ENCODE measurements at places on chromosomes 3 and 15.

GRCh38 chr3:127851899-127852298 lies 29.6 kb upstream of the MGLL start:
- DNase-seq, result no peak

DNA sequence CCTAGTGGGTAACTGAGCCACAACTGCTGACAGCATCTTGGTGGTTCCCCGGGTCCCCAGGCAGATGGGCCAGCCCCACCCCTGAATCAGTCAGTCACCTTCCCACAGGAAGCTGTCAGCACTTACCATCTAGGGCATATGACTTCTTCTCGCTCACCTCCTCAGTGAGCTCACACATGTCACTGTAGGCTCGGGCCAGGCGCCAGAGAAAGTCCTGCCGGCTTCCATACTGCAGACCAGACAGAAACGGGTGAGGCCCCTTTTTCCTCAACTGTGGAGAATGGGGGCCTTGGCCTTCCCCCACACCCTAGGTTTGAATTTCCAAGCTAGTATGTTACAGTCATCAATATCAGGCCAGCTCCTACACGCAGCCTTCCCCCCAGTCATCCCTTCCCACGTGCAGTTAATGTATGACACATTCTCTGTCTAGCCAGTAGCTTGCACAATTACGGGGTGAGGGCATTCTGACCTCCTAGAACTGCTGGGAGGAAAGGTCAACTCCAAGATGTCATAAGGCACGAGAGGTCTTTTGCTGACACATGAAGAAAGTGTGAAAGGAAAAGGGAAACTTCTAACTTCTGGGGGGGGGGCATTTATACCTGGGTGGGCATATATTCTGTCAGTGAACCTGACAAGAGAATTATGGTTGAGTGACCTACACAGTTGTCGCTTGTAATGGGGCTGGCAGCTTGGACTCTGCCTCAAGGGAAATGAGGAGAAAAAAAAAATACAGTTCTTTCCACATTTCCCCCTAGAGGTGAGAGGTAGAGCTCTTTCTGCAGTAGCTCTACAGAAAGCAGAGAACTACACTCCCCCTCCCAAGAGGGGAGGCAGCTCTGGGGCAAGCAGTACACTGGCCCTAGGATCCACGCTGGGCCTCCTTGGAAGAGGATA lies 10.9 kb downstream of the RMDN3 start:
- DNase-seq, result peak; percentile 75

- peak; percentile 86 for DNase-seq
Measured at GRCh38 chr15:78108300-78109084, 16.1 kb downstream of the SH2D7 start.

- no peak for DNase-seq
Measured at GRCh38 chr15:80645494-80646065, 49.5 kb upstream of the ABHD17C start.

DNA sequence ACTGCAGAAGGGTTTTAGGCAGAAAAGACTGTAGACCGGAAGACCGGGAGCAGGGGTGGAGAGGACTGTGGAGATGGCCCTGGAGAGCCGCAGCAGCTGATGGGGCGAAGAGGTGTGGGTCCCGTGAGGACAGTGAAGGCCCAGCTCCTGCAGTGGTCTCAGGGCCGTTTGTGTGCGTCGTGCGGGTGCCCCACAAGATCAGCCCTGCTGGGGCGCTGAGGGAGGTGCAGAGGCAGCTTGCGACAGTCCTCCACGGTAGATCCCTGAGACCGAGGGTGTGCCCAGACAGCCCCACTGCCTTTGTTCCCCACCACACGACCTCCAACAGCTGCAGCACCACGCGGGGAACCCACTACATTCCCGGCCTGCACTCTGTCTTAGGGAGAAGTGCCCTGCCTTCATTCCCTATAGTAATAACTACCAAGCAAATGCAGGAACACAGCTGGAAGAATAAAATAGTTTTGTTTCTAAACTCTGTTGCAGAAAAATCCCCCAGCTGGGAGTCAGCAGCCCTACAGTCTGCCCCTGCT lies 19.0 kb upstream of the CRABP1 start:
- DNase-seq, result no peak

DNA sequence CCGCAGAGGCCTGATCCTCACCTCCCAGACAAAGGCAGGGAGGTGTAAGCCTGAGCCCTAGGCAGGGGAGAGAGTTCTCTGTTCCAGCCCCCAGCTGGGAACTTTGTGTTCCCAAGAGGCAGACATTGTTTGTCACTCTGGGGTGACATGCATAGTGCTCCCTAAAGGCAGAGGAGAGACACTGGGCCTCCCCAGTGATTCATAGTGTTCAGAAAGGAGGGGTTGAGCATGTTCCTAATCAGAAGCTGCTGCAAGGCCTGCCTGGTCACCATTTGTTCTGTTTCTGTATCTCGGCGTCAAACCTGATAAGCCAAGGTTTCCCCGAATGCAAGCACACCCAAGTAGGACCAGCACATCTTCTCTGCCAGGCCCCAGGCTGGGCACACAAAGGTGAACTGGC lies 24.0 kb upstream of the SLC6A6 start:
- no peak for DNase-seq

GRCh38 chr3:46926871-46927717 lies 49.5 kb downstream of the CCDC12 start:
- DNase-seq, result no peak

- no peak for DNase-seq
Measured at GRCh38 chr3:146134348-146135117, 26.5 kb downstream of the PLOD2 start.

DNA sequence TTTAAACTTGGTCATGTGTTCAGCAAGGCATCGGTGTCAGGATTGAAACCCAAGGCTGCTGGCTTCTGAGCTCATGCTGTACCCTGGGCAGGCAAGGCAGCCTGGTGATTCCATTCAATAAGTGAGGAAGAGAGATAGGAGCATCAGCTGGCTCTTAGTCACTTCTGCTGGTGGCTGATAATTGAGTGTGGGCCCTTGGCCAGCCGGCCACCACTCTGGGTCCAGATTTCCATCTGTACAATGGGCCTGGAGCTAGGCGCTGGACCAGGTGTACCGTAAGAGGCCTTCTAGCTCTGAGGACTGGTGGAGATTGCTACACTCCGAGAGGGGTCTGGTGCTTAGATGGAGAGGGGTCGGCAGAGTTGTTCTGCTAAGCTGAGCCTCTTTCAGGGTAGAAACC lies 4.3 kb downstream of the CD276 start:
- no peak for DNase-seq

DNA sequence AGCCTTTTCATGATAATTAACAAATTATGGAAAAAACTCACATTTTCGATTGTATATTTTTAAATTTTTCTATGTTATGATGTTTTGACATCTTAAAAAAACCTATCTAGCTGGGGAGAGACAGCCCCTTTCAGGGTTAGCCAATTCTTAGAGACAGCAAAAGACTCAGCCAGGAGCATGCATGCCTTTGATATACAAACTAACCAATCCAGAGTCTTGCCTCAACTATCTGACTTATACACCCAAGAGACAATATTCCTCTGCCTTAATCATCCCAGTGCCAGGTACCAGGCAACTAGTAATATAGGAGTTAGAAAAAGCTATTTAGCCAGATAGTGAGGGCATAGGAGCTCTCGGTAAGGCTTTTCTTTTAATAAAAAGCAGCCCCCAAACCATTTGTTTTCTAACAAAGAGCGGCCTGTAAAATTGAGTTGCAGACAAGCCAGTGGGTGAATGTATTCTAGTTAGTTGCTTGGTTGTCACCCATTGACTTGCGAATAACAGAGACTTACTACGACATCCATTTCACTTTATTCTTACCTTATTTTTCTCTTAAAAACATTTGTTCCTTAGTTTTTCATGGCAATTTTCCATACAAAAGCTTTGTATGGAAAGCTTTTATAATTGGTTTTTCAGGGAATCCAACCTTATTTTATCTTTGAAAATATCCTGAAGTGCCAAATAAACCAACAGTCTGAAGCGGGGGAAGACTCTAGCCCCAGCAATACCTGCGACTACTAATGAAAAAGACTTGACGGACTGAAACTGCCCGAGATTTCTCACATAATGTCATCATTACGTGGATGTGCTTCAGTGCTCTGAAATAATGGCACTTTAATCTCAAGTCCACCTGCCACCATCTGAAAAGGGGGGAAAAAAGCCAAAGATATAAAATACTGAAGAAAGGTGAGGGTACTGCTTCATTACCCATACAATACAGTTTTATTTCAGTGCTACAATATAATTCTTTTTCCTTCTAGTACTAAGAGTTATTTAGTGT lies 64.6 kb upstream of the ATP2C1 start:
- peak; percentile 67 for DNase-seq

- DNase-seq, result no peak
Measured at GRCh38 chr15:77904436-77904821, 173.1 kb downstream of the TBC1D2B start.

- no peak for DNase-seq
Measured at GRCh38 chr15:51094606-51095569, at the start of gene TNFAIP8L3. TNFAIP8L3 (minus strand) TSS chr15:51094906; CDS start chr15:51094595, 311 bp downstream.

GRCh38 chr3:9207116-9207763 lies 42.2 kb downstream of the SRGAP3 start:
- DNase-seq, result no peak

GRCh38 chr15:66877477-66878271 lies 175.6 kb downstream of the SMAD6 start:
- no peak for DNase-seq

GRCh38 chr3:10367506-10367905 lies 46.6 kb upstream of the SEC13 start:
- no peak for DNase-seq

DNA sequence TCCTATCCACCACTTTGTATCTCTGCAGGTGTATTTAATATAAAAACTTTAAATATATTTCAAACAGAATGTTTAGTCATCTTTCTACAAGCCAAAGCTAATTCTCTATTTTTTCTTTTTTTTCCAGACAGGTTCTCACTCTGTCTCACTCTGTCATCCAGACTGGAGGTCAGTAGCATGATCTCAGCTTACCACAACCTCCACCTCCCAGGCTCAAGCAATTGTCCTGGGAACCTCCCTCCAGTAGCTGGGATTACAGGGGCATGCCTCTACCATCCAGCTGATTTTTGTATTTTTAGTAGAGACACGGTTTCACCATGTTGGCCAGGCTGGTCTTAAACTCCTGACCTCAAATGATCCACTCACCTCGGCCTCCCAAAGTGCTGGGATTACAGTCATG lies 202.6 kb downstream of the VGLL3 start:
- no peak for DNase-seq

DNA sequence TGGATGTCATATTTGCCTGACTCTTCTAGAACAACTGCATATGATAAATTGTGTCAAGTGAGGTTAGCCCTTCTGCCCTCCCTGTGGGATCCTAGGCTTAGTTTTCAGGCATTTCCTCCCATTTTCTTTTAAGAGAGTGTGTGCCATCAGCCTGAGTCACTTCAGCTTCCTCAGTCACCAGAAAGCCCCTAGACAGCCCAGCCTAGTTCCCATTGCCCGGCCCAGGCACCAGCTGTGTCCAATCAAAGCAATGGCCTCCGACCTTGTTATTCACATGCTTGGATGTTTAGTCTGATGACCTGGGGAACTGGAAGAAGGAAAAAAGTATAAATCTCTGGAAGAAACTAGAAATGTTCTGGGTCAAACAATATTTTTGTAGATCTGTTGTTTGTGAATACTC lies 221.9 kb upstream of the LRIG1 start:
- DNase-seq, result no peak

DNA sequence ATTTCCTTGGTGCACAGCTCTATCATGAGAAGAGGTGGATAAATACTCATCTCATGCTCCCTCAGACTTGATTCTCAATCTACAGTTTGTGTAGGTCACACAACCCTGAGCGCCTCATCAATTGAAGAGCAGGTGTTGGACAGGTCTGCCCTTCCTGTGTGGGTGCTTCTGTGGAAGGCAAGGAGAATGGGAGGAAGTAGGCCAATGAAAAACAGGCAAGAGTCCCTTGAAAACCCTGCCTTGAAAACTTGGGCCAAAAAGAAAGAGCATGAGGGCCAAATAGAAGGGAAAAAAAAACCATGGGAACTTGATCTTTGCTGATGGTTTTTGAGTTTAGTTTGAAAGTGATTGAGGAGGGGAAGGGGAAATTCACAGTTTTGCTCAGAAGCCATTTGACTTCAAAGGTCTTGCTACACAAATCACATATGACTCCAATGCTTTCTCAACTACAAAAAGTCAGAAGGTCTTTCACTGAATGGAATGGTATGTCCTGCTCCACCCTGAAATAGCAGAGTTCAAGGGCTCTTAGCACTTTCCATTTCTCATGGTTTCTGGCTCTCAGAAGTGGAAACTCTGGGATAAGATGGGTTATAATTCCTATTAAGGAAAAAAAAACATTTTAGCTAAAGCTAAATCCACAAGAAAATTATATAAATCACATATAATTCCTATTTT lies 37.2 kb upstream of the TM4SF1 start:
- no peak for DNase-seq

DNA sequence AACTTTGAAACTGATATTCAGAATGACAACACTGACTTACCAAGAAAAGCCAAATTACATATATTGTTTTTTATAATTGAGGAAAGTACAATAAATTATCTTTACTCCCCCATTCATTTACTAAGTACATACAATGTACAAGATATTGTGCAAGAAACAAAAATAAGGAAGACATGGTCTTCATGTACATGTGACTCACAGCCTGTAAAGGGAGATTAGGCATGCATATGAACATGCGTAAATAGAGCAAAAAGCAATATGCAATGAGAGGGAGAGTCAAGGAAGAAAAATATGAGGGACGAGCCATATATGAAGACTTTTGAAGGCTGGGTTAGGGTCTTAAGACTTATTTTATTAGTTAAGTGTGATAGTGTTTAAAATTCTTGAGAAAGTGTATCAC lies 258.4 kb downstream of the GBE1 start:
- no peak for DNase-seq

DNA sequence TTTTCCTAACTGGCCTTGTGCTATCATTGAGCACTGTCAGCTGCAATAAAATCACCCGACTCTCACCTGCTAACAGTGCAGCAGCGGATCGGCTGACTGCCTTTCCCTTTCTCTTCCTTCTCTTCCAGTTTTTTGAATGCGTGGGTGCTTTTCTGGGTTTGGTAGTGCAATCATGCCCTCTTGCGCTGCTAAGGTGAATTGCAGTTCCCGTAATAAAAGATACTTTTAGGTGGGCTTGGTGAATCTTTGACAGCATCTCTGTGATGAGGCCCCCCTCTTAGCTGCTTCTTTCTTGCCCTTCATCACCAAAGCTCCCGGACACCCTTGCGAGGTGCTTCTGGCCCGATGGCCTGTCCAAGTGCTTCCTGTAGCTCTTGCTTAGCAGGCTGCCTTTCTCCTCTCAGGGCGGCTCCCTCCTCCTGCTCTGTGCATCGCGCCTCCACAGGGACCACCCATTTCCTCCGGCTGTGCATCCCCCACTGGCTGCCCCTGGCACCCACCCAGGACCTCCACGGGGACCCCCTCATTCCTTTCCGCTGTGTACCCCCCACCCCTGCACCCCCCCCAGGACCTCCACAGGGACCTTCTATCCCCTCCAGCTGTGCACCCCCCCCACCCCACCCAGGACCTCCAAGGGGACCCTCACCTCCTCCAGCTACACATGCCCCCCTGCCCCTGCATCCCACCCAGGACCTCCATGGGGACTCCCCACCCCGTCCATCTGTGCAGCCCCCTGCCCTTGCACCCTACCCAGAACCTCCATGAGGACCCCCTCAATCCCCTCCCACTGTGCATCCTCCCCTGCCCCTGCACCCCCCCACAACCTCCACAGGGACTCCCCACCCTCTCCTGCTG lies 50.8 kb upstream of the RPL32 start:
- peak; percentile 68 for DNase-seq

Data from hematopoietic multipotent progenitor cell treated with erythropoietin and hydrocortisone succinate and interleukin-3 and kit ligand, for 17 days (in vitro differentiated cells).